ENCODE measurements at places on chromosomes 1 and 21.

DNA sequence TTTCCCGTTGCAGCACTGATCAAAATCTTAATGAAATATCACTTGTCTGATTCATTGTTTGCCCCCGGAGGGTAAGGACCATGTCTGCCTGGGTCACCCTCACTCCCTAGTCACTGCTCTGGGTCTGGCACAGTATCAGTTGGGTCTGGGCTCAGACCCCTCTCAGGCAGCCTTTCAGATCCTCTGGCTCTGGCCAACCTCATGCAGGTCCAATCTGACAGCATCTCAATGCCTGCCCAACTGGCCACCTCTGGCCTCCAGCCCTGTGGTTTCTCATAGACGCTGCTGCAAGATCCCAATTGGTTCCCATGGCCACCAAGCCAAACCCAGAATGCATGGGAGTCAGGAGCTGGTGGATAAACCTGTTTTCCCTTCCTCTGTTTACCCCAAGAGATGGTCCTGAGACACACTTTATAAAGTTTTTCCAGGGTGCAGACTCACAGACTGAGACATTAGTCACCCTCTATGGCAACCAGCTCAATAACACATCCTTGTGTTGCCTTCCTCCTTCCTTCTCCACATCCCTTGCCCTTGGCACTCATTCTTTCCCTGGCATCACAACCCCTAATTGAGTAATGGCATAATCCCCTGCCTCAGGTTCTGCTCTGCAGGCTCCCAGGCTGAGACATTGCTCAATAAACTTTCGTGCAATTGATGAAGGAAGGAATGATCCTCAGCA is 199.2 kb downstream of the GRIK3 start:
- no peak for DNase-seq

DNA sequence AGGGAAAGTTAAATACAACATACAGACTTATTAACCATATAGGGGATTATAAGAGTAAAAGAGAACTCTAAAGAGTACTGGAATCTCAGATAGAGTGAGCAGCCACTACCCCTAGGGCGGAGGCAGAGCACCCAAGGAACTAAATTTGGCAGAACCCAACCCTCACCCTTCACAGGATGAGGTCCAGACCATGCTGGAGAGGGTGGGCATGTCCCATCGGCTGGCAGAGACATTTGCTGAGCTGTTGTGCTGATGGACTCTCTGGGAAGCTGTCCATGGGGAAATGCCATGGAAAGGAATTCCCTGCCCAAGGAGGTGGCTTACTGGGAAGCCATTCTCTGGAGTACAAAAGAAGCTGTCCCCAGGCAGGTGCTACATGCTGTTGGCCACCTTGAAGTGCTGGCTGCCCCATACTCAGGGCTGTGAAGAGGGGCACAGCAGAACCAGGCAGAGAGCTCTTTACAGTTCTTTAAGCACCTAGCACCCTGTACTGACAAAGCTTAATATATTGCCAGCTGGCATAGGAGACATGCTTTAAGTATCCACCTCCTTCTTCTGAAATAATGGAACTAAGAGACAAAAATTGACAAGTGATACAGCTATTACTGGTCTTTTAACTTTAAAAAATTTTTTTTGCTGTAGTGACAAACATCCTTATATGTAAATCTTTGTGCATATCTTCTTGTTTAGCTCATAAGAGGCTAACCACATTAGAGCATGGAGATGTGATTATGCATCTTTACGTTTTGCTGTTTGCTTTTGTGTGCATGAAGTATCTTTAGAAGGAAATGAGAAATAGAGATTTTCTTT is 29.6 kb downstream of the TSNAX start:
- DNase-seq: no peak

DNA sequence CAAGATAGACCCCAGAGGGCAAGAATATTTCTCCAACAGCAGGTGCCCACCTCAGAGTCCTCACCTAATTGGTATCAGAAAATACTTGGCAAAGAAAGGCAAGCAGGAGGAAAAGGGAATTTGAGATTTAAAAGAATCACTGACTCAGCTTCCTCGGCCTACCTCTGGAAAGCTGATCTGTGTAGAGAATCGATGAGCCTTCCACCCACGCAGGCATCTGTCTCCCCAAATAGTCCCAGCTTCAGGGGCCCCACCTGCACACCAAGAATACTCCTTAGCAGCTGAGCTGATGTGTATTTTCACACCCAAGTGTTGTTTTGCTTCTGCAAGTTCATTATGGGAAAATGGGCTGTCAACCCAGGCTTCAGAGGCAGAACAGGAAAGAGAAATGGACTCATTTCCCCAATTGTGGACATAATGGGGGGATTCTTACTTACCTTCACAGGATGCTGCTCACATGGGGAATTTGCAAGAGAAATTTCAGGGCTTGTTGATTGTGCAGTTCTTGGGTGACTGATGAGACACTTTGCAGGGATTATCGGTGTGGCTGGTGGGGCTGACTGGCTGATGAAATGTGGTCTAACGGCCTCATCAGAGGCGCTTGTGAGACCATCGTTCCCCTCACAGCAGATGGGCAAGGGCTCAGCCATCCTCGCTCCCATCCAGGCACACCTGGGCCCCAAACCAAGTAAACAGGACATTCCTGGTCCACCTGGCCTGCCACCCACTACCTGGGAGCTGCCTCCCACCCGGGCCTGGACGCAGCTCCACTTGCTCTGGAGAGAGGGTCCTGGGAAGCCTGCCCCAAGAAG is 436.3 kb downstream of the PTPRU start:
- DNase-seq: no peak

DNA sequence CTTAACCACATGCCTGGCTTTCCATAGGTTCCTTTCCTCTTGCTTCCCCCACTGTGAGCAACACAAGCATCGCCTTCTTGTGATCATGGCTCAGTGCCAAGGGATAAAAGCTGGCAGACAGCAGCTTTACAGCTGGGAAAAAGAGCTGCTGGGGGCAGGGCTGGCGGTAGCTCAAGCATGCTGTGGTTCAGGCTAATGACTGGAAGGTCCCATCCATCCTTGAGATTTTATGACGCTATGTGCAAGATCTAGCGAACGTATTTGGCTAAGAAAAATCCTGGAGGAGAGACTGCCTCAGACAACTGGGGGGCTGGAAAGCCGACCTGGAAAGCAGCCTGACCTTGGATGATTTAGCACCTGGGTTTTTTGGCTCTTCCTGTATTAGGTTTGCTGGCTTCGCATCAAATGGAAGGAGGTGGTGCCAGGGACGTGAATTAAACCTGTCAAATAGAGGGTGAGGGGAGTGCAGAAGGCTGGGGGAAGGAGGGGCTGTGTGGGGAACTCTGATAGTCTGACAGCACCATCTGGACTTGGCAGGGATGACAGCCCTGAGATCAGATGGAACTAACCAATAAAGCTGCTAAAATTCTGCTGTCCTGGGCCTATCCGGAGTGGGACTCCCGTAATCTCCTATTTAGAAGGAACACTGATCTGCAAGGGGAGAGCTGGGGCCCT is 34.8 kb downstream of the ZMYND12 start:
- peak; percentile 100 for DNase-seq

DNA sequence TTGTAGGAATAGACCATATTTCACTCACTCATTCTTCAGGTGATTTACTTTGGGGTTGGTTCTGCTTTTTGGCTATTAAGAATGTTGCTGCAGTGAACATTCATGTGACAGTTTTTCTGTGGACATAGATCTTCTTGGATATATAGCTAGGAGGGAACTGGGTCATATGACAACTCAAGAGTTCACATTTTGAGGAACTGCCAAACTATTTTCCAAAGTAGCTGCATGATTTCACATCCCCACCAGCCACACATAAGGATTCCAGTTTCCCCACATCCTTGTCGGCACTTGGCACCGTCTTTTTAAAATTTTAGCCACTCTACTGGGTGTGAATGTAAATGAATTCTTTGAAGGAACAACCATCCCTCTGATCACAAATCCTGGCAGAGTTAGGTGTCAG is 126.0 kb downstream of the PRDM2 start:
- DNase-seq: no peak

DNA sequence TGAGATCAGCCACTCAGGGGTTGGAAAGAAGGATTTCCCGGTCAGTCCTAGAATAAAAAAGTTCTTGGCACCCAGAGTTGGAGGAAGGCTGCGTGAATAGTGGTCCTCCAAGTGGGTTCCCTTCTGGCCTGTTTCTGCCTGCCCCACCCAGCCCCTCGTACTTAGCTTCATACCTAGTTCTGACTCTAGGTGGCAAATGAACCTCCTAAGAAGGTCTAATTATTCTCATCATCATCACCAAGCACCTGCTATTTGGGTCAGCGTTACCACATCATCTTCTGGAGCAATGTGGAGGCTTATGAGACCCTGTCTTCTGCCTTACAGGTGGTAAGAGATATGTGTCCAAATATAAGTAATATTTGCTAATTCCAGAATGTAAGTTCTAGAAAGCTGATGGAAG is 35.9 kb upstream of the NFASC start:
- DNase-seq: no peak

DNA sequence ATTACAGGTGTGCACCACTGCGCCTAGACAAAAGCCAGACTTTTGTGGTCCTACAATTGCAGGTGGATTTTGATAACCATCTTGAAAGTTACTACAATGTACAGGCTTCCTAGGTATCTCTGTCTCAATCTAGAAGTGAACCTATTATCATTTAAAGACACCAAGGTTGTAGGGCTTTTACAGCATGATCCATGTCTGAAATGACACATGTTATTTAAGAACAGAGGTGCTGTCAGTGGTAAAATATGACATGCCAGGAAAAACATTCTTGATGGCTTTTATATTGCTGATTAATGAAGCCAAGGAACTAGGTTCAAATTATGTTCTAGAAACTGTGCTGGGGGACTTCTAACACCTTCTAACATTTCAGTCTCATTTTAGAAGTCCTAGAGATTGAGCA is 253.1 kb downstream of the SDCCAG8 start:
- DNase-seq: no peak

DNA sequence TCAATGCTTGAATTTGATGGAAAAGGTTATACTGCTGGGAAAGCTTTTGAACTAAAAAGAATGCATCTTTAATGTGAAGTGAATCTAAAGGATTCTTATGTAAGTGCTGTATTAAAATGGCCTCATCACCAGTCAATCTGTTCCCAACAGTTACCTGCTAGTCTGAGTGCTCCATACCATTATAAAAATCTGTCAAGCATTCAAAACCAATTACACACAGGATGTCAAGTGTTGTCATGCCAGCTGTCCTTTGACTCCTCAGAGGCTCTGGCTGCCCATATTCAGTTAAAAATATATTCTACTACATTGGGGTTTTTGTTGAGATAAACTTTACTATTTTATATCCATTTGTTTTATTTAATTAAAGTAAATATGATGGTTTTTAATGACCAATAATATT is 1587.7 kb downstream of the AMY1C start:
- peak; percentile 78 for DNase-seq

DNA sequence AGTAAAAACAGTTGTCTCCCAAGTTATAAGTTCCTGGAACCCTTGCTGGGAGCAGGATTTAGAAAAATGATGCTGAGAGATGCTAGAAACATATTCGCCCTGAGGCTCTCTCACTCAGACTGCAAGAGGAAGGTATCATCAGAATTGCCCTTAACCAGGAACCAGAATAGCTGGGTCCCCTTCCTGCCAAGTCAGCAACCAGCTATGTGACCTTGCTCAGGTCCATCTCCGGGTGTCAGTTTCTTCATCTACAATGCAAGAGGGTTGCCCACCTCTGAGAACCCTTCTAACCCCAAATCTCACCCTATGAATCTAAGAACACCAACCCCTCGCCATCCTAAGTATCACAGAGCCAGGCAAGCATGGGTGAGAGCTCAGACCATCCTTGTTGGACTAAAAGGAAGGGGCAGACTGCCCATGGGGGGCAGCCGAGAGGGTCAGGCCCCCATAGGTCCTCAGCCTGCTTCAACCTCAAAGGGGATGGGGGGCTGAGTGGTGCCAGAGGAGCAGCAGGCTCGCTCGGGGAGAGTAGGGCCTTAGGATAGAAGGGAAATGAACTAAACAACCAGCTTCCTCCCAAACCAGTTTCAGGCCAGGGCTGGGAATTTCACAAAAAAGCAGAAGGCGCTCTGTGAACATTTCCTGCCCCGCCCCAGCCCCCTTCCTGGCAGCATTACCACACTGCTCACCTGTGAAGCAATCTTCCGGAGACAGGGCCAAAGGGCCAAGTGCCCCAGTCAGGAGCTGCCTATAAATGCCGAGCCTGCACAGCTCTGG is 390 bp upstream of the S100A9 start:
- no peak for DNase-seq

DNA sequence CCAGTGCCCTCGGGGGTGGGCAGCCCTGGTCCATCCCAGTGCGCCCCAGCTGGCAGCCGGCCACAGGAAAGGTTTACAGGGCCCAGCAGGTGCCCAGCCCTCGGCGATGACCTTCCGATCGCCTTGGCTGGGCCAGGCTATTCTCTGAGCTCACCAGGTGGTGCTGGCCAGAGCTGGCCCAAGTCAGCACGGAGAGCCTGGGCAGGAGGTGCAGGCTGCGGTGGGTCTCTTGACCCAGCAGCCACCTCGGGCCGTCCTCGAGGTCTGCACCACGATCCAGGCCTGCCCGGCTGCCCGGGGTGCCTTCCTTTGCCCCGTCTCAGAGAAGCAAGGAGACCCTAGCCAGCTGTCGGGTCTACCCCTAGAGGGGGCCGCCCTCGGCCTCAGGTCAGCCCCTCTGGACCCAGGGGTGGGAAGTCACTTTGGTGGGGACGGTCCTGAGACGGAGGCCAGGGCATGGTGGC is 370 bp downstream of the PERM1 start:
- no peak for DNase-seq

- DNase-seq: peak; percentile 73
Observed at GRCh38 chr1:207404849-207405525, 49.1 kb upstream of the CR2 start.

DNA sequence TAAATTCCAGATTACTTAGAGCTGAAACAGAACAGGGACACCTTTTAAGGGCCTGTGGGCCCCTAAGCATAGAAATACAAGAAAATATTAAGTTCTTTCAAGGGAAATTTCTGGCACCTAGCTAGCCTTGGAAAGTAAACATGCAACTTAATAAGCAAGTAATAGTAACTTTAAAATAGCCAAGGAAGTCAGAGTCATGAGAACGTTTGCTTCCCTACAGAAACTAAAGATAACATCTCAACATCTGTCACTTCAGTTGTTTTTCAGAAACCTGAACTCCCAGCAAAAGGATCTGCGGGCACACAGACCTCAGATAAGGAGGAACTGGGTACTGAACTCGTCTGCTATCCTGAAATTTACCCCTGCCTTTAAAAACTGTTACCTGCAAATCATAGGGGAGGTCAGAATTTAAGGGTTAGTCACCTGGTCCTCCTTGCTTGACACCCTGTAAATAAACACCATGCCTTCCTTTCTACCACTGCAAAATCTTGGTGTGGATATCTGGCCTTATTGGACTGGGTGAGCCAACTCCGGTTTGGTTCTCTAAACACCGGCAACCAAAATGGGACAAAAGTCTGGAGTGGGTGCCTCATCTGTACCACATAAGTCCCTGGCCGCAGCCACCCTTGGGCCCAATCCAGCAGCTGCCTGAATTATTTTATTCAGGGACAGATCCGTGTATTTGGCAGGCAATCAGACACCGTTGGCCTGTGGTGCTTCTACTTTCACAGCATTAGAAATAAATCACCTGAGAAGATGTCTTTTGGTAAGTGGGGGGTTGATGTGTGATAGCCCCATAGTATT is 27.9 kb downstream of the NRDC start:
- DNase-seq: peak; percentile 58

- DNase-seq: no peak
Observed at GRCh38 chr1:8903908-8904650, 25.6 kb upstream of the ENO1 start.
